ENCODE measurements at places on chromosomes 1 and 21. TPM values are rescaled to one million over a fixed set of nuclear protein-coding genes. Genes with fewer than 3 reads are reported as not detected.

GLIS1 gene
- total RNA-seq = 1.7 TPM

NMNAT2 gene
- total RNA-seq = 1.1 TPM

FALEC gene
- not detected for total RNA-seq

KCNJ6 gene
- not detected for total RNA-seq

SUSD4 gene
- 1.00 TPM for total RNA-seq

DNA sequence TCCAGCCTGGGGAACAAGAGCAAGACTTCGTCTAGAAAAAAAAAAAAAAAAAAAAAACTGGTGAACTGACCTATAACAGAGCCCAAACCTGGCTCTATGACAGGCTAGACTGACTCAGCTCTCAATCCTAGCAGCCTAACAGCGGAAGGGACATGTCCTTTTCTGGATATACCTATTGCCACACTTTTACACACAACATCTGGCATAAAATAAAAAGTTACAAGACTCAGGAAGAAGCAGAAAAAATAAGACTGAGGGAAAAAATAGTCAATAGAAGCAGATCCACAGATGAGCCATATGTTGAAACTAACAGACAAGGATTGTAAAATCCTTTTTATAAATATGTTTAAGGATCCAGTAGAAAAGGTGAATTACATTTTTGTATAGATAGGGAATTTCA, 57.5 kb upstream of the IPO9 start:
- DNase-seq = no peak

GRCh38 chr1:172833954-172834353, 175.1 kb downstream of the FASLG start:
- no peak for DNase-seq

- no peak for DNase-seq
Measured at GRCh38 chr1:160171980-160172379, 18.4 kb upstream of the CASQ1 start.

- no peak for DNase-seq
Measured at GRCh38 chr1:101382135-101382534, 145.3 kb downstream of the S1PR1 start.

DNA sequence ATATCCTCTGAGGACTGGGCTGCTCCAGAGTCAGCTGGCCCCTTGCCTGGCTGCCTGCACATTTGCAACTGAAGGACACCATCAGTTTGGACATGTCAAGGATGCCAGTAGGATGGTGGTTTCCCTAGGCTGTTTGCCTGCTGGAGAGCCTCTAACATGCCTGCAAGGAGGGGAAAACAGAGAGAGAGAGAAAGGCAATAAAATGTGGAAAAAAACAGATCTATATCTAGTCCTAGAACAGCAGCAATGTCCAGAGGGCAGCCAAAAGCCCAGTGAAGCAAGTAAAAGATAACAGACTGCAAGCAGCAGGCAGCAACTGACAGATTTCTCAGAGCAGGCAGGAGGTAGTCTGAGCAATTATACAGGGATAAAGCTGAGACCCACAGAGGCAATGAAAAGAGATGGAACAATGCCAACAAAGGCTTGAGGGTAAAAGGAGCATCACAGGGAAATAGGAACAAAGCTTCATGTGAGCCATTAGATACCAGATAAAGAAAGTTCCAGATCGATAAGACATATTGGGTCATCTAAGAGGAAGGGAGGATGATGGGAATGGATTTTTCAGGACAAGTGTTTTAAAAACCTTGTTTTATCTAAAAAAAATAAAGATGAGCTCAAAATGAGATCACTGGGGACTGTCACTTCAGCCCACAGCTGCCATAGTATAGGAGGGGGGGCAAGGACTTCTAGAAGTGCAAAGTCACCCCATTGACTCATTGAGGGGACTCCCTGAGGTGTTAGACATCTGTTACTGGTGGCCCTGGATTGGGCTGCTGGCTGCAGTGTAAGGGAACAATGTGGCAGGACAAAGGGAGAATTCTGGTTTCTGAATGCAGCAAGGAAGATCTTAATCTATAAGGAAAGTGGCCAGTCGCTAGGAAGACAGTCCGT, 38.6 kb upstream of the GADD45A start:
- DNase-seq = no peak

DNA sequence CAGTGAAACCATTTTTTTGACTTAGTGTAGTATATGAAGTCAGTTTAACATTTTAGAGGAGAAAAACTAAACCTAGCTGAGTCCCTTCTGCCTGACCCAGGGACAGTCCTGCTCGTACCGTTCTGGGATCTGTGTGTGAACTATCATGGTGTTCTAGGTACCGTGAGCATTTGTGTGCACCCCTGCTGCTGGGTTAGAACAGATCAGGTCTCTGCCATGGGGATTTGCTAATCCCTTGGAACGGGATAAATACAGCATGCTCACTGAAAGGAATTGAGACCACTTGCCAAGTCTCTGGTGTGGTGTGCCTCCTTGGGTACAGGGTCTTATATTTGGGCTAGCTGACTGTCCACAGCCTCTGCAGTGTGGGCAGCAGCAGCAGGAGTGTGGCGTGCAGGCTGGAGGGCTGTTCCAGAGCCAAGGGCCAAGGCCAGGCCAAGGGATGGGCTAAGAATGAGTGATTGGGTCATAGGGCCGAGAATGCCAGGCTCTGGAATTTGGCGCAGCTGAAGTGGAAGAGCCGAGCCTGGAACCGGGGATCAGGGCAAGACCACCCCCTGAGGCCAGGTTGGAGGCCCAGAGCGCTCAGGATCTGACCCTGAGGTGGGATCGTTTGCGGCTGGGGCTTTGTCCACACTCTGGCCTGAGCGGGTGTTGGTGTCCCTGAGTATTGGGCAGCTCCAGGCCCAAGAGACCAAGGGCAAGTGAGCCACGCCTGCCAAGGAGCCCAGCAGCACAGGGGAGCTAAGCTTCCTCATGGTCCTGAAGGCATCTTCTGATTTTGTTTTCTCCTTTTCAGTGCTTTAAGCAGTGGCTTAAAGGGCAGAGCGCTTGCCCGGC, 66.3 kb downstream of the VPS26C start:
- no peak for DNase-seq

DNA sequence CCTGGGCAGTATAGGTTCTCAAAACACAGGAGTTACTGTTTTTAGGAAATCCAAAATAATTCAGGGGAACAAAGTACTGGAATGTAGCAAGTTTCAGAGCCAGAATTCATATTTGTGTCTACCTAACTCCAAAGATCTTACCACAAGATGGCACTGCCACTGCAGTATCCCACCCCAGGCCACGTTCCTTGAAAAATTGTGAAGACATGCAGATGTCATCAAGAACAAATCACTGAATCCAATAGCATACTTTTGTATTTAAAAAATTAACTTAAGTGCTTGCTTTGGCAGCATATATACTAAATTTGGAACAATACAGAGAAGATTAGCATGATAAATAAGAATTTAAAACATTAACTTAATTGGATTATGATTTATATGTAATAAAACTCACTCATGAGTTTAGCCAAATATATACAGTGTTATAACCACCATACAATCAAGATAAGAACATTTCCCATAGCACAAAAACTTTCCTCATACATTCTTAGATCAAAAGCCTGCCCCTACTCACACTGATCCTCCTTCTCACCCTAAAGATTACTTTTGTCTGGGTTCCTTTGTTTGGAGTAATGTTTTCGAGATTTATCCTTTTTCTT, 209.9 kb downstream of the FAF1 start:
- DNase-seq = no peak

DNA sequence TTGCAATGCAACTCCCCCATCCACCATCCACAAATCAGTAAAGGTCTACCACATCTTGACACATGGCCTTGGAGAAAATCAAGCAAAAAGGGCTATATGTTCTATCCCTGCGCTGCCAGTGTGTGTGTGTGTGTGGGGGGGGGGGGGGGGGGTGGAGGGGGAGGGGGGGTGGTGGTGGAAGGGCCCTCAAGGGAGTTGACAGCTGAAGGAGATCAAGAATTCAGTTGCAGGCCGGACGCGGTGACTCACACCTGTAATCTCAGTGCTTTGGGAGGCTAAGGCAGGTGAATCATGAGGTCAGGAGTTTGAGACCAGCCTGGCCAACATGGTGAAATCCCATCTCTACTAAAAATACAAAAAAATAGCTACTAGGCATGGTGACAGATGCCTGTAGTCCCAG, 37.6 kb upstream of the CLIC4 start:
- no peak for DNase-seq

GRCh38 chr1:221839782-221840395, 98.0 kb upstream of the DUSP10 start:
- peak; percentile 87 for DNase-seq

DNA sequence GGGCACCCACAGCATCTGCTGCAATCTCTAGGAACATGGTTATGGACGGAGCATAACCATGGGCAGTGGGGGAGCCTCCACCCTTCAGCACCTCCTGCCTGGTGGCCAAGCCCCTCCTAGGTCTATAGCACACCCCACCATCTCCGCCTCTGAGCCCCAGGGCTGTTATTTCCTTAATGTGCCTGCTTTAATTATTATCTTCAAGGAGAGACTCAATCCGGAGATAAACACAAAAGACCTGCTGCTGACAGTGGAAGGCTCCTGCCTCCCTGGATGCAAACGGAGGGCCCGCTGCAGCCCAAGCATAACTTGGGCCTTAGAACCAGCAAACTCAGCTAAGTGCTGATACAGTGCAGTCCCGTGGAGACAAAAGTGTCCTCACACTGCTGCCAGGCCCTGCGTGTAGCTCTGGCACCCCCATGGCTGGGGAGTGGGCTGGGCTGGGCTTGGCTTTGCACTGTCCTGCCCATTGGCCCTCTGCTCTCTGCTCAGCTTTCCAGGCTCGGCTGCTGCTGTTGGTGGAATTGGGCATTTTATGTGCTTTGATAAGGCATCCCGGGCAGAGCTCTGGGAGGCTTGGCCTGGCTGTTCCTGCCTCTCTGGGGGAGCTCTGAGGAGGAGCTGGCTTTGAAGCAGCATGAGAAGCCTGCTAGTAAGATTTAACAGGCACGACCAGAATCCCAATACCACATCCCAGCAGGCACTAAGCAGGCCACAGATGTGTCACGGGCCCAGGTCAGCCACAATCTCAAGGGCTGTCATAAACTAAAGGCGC, 620.2 kb downstream of the PTPRU start:
- DNase-seq = no peak

DNA sequence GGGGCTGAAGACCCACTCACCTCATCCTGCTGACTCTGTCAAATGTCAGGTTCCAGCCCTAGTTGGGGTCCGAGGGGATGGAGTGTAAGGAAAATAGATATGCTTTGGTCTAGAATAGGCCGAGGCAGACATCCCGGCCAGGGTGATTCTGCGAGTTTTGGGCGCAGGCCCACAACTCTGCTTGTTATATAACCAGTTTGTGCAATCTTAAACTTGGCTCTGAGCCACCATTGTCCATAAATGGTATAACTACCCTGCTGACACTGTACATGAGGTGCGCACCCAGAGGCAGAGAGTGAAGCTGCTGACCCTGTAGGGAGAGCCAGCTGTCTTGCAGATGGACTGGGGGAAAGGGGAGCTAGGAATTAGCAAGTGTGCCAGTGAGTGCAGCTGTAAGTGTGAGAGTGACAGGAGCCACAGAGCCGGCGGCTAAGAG, 1388.8 kb downstream of the AMY1C start:
- DNase-seq = no peak

- no peak for DNase-seq
Measured at GRCh38 chr1:188170935-188171334, 1342.2 kb downstream of the PLA2G4A start.

DNA sequence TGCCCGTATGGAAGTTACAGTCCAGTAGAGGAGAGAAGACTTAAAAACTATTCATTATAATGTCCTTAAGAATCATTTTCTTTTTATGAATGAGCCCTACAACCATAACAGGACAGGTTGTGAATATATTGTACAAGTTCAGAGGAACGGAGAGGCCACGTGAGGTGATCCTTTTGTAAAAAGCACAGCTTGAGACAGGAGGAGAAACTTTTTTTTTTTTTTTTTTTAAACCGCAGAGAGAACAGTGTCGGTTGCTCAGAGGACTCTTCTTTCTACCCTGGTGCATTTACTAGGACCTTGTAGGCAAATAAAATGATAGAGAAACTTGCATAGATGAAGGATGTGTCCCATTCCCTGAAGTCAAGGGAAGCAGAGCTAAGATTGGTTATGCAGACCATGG, 32.1 kb downstream of the DYRK1A start:
- DNase-seq = no peak

- DNase-seq = no peak
Measured at GRCh38 chr1:204692841-204693356, 7.4 kb upstream of the LRRN2 start.

GRCh38 chr1:165753934-165754333, 14.7 kb downstream of the TMCO1 start:
- no peak for DNase-seq

GRCh38 chr1:2799811-2800663, 1.5 kb downstream of the TTC34 start:
- peak; percentile 80 for DNase-seq

GRCh38 chr1:172472495-172472894, 28.6 kb upstream of the PIGC start:
- DNase-seq = no peak
